ENCODE measurements at places on chromosomes 4 and X.

GRCh38 chr4:184588893-184589292 is 60.4 kb downstream of the CASP3 start:
- DNase-seq, result peak; percentile 31

- peak; percentile 18 for DNase-seq
Measured at GRCh38 chr4:172786039-172786792, 382.4 kb upstream of the GALNT7 start.

DNA sequence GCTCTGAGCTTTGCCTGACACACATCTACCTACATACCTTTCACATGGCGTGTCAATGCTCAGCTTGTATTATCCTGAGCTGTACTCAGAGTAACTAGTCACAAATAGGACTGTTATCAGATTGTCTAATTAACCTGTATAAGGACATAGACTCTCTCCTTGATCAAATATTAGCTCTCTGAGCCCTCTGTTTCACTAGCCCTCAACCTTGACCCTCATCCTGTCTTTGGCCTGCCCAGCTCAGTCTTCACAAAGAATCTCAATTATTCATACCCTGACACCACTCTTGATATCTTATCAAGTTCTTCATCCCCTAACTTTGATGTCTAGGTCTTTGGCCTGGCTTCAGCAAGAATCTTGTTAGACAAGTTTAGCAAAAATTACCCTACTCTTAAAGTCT is 320.7 kb upstream of the PCDH7 start:
- DNase-seq, result no peak

- peak; percentile 4 for DNase-seq
Measured at GRCh38 chr4:12724510-12724909, 759.6 kb downstream of the RAB28 start.

DNA sequence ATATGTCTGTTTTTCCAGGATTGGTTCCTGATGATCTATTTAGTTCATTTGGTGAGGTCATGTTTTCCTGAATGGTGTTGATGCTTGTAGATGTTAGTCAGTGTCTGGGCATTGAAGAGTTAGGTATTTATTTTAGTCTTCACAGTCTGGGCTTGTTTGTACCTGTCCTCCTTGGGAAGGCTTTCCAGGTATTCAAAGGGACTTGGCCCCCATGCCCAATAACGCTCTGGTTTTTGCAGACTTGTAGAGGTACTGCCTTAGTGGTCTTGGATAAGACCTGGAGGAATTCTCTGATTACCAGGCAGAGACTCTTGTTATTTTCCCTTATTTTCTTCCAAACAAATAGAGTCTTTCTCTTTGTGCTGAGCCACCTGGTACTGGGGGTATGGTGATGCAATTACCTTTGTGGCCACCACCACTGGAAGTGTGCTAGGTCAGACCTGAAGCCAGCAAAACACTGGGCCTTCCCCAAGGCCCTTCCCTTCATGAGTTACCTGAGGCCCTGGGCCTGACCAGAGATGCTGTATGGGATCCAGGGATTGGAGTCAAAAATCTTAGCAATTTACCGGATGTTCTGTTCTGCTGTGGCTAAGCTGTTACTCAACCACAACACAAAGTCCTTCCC is 63.3 kb upstream of the RXFP1 start:
- no peak for DNase-seq

GRCh38 chr4:107740950-107741701 is 21.1 kb upstream of the PAPSS1 start:
- DNase-seq, result peak; percentile 63

GRCh38 chrX:2894885-2895292 is 34.2 kb downstream of the ARSD start:
- peak; percentile 26 for DNase-seq

GRCh38 chr4:83870328-83870950 is 334.5 kb downstream of the GPAT3 start:
- no peak for DNase-seq

GRCh38 chr4:121785479-121785878 is 15.6 kb upstream of the EXOSC9 start:
- DNase-seq, result peak; percentile 51

DNA sequence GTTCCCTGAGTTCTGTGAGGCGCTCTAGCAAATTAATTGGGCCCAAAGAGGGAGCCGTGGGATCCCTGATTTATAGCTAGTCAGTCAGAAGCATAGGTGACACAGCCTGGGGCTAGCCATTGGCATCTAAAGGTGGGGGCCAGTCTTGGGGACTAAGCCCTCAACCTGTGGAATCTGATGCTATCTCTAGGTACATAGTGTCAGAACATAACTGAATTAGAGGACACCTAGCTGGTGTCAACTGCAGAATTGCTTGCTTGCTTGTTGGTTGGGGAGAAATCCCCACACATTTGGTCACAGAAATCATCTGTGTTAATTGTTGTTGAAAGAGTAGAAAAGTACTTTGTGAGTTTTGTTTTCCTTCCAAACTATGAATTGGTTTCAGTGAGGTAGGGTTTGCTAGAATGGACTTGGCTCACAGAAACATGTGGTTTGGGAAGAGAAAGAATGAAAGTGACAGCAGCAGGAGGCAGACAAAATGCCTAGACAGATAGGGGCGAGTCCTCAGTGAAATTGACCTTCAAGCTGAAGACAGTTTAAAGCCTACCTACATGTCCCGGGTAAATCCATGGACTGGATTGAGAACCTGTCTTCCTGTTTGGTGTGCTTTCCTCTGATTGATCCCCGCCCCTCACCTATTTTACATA is 12.8 kb upstream of the GPR82 start:
- DNase-seq, result no peak

GRCh38 chrX:136386826-136387225 is 86.1 kb downstream of the ADGRG4 start:
- DNase-seq, result no peak

DNA sequence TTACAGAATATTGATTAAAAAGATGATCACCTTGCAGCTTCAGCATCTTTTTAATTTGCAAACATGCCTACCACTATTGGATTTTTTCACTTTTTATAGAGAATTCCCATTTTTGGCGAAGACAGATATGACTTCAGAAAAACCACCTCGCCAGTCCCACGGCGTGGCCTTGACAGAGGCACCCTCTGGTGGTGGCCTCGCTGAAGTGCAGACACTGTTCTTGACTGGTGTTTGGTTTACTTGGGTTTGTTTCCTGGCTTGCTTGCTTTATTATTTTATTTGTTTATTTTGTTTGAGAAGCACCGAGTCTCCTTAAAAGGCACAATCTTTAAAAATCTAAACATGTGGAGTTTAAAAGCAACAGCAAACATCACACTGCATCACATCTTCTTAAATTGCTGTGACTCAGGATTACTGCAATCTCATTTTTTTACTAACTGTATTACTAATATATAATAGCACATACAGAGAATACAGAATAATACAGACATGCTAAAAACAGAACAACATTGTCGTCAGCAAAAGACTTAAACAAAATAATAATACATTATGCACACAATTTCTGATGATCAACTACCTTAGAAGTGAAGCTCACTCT is 13.1 kb upstream of the AMTN start:
- DNase-seq, result peak; percentile 55

- DNase-seq, result peak; percentile 83
Measured at GRCh38 chr4:130478406-130478805, 1382.5 kb downstream of the C4orf33 start.

GRCh38 chr4:126794363-126794762 is 838.4 kb upstream of the INTU start:
- DNase-seq, result no peak

GRCh38 chr4:64582492-64582891 is 173.2 kb upstream of the TECRL start:
- no peak for DNase-seq

DNA sequence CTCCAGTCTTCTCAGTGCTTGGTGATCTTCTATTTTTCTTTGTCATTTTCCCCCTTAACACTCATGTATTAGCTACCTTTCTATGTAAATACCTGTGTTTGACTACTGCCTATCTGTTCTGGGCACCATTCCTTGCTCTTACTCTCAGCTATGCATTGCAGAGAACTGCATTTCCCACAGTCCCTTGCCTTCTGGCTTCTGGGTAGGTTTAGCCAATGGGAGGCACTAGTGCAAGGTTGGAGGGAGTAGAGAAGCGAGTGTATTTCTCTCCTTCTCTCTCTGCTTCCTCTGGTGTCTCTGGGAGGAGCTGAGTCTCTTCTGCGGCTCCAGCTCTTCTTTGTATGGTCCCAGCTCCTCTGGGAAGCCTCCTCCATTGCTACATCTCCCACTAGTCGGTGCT is 50.5 kb downstream of the CWH43 start:
- no peak for DNase-seq

DNA sequence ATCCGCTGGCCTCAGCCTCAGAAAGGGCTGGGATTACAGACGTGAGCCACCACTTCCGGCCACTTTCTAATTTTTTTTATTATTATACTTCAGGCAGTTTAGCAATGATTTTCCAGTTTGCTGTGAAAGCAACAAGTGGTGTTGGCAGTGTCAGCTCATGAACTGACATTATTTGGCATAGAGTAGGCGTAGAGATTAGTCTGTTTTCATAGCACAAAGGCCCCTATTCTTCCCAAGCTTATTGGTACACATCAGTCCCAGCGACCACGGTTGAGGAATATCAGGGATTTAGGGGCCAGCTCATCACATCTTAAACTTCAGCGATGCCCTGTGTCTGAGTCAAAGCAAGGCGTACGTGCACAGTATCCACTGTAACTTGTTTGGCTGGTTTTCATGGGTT is 53.0 kb upstream of the RASSF6 start:
- no peak for DNase-seq

DNA sequence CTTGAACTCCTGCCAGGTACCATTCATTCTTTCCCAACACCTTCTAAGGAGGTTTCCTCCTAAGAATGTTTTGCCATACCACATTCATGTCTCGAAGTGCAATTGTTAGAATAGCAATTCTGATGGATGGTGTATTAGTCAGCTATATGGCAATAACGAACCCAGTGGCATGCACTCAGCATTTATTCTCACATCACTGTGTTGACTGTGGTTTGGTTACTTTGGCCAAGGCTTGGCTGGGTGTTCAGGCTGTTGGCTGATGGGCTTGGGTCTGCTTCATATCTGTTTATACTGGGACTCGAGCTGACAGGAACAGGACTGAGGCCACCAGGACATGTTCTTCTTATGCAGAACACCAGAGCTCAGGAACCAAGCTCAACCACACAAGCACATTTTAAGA is 31.7 kb downstream of the PSAPL1 start:
- DNase-seq, result peak; percentile 3

DNA sequence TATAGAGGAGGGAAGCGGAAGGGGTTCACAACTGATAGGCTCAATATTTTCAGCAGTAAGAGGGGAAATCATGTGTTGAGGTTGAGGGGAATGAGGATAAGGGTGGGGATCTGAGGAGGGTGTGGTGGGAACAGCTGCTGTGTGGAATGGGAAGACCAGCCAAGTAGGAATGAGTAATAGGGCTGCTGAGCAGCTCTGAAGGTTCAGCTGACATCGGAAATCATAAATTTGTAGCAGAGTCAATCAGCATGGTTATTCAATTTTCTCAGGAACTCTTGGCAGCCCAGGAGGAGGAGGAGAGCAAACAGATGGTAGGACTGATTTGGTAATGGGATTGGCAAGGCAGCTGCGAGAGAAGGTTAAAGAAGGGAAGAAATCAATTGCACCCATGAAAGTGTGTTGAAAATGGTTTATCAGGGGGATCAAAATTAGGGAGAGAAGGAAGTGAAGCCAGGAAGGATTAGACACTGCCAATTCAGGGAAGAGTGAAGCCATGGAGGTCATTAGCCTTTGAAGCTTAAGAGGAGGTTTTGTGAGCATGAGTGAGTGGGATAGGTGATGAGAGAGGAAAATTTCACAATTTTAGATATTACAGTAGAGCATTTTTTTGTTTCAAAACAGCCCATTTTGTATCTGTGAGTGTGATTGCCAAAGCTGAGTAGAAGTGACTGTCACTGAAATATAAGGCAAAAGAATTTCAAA is 82.6 kb downstream of the PCDH7 start:
- DNase-seq, result peak; percentile 88

- DNase-seq, result no peak
Measured at GRCh38 chr4:187547316-187547715, 448.3 kb upstream of the ZFP42 start.

DNA sequence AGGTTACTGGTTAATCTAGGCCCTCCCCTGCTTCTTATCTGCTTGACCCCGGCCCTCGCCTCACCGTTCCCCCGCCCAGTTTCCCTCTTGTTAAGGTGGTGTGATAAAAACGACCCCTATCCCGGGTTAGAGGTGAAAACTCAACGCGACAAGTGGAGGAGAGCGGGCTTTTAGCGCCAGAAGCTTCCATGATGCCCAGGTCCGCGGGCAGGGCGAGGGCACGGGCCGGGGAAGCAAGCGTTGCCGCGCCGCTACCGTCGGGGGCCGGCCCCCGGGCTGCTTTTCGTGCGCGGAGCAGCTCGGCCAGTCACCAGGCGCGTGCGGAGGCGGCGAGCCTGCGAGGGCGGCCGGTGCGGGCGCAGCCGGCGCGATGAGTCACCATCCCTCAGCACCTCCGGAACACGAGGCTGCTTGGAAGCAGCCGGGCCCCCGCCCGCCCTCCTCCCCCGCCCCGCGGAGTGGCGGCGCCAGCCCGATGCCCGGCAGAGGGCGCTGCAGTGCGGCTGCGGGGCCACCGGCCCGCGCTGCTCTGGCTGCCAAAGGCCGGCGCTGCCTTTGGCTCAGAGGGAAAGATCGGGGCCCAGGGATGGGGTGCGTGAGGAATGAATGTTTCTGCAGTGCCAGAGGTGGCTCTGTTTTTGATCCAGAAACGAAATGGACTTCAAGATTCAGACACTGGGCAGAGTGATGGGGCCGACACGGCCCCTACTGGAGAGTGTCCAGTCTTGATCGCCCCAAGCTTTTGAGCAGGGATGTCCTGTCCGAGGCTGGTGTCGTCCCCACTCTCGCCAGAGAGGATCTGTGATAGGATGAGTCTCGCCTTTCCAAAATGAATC is 107.8 kb downstream of the NHSL2 start:
- DNase-seq, result peak; percentile 86

GRCh38 chr4:42101446-42101975 is 50.9 kb downstream of the BEND4 start:
- peak; percentile 49 for DNase-seq

GRCh38 chr4:87017580-87018342 is 83.0 kb downstream of the AFF1 start:
- peak; percentile 74 for DNase-seq
